Ascending aorta (tissue), 2 donors: ENCODE measurements at places on chromosomes 6 and 20. TPM values are rescaled to one million over a fixed set of nuclear protein-coding genes. Genes with fewer than 3 reads are reported as not detected.

DNA sequence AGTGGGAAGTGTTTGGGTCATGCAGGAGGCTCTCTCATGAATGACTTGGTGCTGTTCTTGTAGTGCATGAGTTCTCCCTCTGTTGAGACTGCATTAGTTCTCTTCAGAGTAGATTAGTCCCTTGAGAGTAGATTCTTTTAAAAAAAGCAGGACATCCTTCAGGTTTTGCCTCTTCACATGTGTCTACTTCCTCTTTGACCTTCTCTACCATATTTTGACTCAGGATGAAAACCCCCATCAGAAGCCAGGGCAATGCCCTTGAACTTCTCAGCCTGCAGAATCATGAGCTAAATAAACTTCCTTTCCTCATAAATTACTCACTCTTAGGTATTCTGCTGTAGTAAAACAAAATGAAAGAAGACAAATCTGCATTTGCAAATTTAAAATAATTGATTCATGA, 170.3 kb downstream of the CD109 start:
- no peak for DNase-seq
- no peaks in the 10 kb centered on the region for H3K36me3 ChIP-seq
- no peak overlapping the region for H3K27ac ChIP-seq
- no peak overlapping the region for H3K4me3 ChIP-seq

GRCh38 chr6:84172574-84172973, 54.9 kb downstream of the CEP162 start:
- no peak for DNase-seq
- H3K36me3 ChIP-seq, result peaks cover 23% of the 10 kb centered on the region
- no peak overlapping the region for H3K4me3 ChIP-seq
- H3K27ac ChIP-seq, result no peak overlapping the region

DNA sequence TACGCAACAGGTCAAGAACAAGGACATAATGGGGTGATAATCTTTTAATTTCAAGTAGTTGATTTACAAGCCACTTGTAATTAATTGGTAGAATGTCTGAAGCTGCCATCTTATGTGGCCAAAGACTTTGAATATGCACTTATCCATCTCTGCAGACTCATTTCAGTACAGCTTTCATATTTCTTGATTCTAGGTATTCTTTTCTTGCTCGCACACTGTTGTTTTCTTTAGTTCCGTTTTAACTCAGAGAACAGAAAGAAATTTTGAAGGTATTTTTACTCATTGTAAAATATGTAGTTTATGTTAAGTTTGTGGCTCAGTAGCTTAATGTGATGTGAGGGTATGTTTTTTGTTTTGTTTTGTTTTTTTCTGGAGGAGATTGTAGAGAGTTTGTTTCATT, 73.9 kb downstream of the UBR2 start:
- peaks cover 75% of the 10 kb centered on the region for H3K36me3 ChIP-seq
- no peaks in the 10 kb centered on the region for H3K4me1 ChIP-seq
- DNase-seq, result no peak
- no peak overlapping the region for H3K27ac ChIP-seq
- no peak overlapping the region for H3K4me3 ChIP-seq
- no peaks in the 10 kb centered on the region for H3K27me3 ChIP-seq

- H3K4me3 ChIP-seq, result no peak overlapping the region
- DNase-seq, result no peak
- no peak overlapping the region for H3K27ac ChIP-seq
- H3K4me1 ChIP-seq, result no peaks in the 10 kb centered on the region
- no peaks in the 10 kb centered on the region for H3K36me3 ChIP-seq
Observed at GRCh38 chr20:16209357-16209756, 363.9 kb downstream of the KIF16B start.

GRCh38 chr6:15506066-15506465, 156.8 kb downstream of the DTNBP1 start:
- no peak for DNase-seq
- H3K27me3 ChIP-seq, result no peaks in the 10 kb centered on the region
- H3K4me3 ChIP-seq, result no peak overlapping the region
- H3K36me3 ChIP-seq, result peaks cover 17% of the 10 kb centered on the region
- H3K27ac ChIP-seq, result no peak overlapping the region
- peaks cover 18% of the 10 kb centered on the region for H3K4me1 ChIP-seq

- DNase-seq, result peak; percentile 93
- H3K4me3 ChIP-seq, result peak within 1 kb of the TSS; percentile 83
- H3K36me3 ChIP-seq, result no peaks in the 10 kb centered on the region
- H3K27ac ChIP-seq, result peak within 1 kb of the TSS; percentile 74
- H3K4me1 ChIP-seq, result no peaks in the 10 kb centered on the region
Observed at GRCh38 chr6:111873178-111874024, at the start of gene FYN. FYN (minus strand) TSS chr6:111873452; CDS start chr6:111720051, 153,401 bp downstream.

GRCh38 chr6:17116117-17116440, 14.2 kb downstream of the STMND1 start:
- no peak overlapping the region for H3K27ac ChIP-seq
- no peaks in the 10 kb centered on the region for H3K4me1 ChIP-seq
- H3K36me3 ChIP-seq, result no peaks in the 10 kb centered on the region
- no peak for DNase-seq
- no peak overlapping the region for H3K4me3 ChIP-seq

DNA sequence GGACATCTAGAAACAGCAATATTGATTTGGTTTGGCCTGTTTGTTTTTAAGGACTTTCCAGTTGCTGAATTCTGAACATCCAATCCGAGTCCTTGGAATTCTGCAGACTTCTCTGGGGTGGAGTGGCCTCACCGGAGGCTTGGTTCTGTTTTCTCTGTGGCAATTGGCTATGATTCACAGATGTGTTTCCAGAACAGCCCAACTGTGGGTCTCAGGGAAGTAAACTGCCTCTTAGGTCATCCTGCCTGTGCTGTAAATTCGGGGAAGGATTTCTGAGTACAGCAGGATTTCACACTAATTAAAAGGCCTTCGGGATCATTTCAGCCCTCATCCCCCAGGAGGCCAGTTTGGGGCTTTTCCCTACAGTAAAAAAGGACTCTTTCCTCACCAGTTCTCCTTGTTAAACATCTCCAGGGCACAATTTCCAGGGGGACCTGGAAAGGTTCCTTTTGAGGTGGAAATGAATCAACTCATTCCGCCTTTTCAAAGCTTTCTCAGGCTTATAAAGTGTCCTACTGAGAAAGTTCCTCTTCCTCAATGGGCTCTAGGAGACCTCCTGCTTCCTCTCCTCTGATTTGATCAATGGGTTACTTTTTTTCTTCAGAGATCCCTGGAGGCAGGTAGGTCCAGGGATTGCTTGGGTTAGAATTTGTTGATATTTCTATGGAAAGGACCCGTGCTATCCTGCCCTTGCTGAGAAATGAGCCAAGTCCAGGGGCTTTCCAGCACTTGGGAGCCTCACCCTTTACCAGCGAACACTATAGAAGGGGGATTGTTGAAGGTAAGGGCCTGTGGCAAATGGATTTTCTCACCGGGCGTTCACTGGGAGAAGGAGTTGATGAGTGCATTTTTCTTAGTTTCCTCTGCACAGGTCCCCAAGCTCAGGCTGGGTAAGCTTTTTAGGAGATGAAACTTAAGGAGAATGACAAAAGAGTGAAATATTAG, 114.6 kb downstream of the CLIC5 start:
- no peaks in the 10 kb centered on the region for H3K36me3 ChIP-seq
- DNase-seq, result no peak
- H3K4me1 ChIP-seq, result no peaks in the 10 kb centered on the region
- H3K27ac ChIP-seq, result no peak overlapping the region

GRCh38 chr20:4585104-4585753, 136.5 kb upstream of the PRND start:
- no peak for DNase-seq
- H3K4me1 ChIP-seq, result no peaks in the 10 kb centered on the region
- no peak overlapping the region for H3K27ac ChIP-seq
- H3K36me3 ChIP-seq, result no peaks in the 10 kb centered on the region
- no peak overlapping the region for H3K4me3 ChIP-seq

DNA sequence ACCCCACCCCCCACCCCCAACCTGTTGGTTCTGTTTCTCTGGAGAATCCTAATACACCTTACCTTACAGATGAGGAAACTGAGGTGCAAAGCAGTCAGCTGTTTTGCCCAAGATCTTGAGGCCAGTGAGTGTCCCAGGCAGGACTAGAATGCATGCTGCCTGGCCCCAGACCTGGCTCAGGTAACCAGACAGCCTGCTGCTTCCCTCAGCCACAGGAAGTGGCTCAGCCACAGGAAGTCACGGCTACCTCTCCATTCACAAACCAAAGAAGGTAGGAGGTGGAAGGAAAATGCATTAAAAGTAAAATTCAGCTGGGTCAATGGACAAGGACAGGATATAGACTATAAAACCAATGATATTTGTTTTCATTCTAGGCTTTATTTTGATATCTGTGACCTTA, 517.6 kb downstream of the CD83 start:
- H3K27me3 ChIP-seq, result no peaks in the 10 kb centered on the region
- H3K36me3 ChIP-seq, result no peaks in the 10 kb centered on the region
- DNase-seq, result no peak
- H3K4me3 ChIP-seq, result no peak overlapping the region
- no peaks in the 10 kb centered on the region for H3K4me1 ChIP-seq

DNA sequence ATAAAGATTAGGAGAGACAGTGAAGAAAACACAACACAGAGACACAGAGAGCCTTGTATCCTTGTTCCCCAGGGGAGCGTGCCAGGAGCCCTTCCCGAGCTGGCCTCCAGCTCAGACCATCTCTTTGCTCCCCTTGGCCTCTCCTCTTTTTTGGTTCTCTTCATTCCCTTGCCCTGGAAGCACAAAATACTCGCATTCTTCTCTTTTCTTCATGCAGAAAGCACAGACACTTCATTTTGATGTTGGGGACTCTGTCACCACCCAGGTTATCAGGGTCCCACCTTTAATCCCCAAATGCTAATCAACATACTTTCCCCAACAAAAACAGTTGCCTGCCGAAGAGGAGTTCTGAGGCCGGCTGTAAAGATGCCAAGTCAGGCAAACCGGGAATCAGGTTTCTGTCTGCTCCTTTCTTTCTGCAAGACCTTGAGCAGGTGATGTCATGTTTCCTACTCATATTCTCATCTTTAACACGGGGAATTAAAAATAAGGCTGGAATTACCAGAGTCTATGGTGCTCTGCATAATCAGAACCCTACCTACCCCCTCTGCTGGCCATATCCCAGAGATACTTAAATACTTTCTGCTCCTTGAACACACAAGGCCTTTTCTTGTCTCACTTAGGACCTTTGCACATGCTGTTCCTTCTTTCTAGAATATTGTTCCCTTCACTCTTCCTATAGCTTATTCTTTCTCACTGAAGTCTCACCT, 21.7 kb downstream of the TGM6 start:
- no peak overlapping the region for H3K4me3 ChIP-seq
- H3K36me3 ChIP-seq, result no peaks in the 10 kb centered on the region
- H3K27me3 ChIP-seq, result no peaks in the 10 kb centered on the region

GRCh38 chr20:25178563-25179438, 16.7 kb upstream of the ENTPD6 start:
- peaks cover 4% of the 10 kb centered on the region for H3K4me1 ChIP-seq
- H3K36me3 ChIP-seq, result no peaks in the 10 kb centered on the region
- no peaks in the 10 kb centered on the region for H3K27me3 ChIP-seq
- H3K27ac ChIP-seq, result peak overlapping the region; percentile 9
- DNase-seq, result no peak
- no peak overlapping the region for H3K4me3 ChIP-seq

DNA sequence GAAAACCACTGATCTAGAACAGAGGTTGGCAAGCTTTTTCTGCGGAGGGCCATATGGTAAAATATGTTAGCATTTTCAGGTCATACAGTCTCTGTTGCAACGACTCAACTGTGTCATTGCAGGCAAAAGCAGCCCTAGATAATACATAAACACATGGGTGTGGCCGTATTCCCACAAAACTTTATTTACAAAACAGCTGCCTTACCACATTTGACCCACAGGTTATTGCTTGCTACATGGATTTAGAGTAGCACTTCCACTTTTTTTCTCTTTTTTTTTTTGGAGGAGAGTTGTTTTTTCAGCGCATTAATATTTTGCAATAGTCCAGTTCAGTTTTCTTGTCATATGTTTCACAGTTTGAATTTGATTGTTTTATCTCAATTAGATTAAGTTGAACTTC, 2.5 kb upstream of the IGF2R start:
- DNase-seq, result no peak
- H3K36me3 ChIP-seq, result no peaks in the 10 kb centered on the region
- no peaks in the 10 kb centered on the region for H3K4me1 ChIP-seq
- H3K27ac ChIP-seq, result no peak overlapping the region
- no peak overlapping the region for H3K4me3 ChIP-seq

DNA sequence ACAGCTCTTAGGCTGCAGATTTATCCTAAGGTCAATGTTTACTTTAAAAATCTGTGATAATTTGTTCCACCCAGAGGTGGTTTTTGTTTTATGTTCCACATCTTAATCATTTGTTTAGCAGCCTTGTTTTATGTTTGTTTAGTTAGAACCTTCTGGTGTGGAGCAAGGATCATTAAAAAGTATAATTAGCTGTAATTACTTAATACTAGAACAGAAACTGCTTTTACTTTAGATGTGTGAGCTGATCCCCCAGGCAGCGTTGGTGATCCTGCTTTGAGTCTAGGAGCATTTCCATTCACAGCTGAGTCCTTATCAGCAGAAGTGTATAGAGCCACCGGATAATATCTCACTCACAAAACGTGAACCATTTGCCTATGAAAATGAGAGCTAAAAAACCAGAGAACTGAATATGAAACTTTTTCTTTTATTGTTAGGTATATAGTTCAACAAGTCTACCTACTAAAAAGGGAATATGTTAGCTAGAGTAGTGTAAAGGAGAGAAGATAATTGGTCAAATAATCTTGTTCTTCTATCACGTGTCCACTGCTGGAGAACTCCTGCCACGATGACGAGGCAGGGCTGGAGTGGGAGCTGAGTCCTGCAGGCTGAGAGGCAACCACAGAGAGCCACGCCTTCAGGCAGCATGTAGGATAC, 78.5 kb downstream of the TRMT11 start:
- no peak overlapping the region for H3K27ac ChIP-seq
- H3K4me3 ChIP-seq, result no peak overlapping the region
- no peaks in the 10 kb centered on the region for H3K27me3 ChIP-seq
- no peaks in the 10 kb centered on the region for H3K4me1 ChIP-seq
- no peaks in the 10 kb centered on the region for H3K36me3 ChIP-seq
- DNase-seq, result no peak

- no peak overlapping the region for H3K4me3 ChIP-seq
- no peaks in the 10 kb centered on the region for H3K36me3 ChIP-seq
- H3K27ac ChIP-seq, result no peak overlapping the region
- H3K4me1 ChIP-seq, result no peaks in the 10 kb centered on the region
Observed at GRCh38 chr20:8788831-8789230, 280.1 kb upstream of the PLCB4 start.

- no peaks in the 10 kb centered on the region for H3K36me3 ChIP-seq
- DNase-seq, result no peak
- H3K27ac ChIP-seq, result peak overlapping the region; percentile 96
Observed at GRCh38 chr6:125750692-125751333, 1.4 kb downstream of the HEY2 start.

DNA sequence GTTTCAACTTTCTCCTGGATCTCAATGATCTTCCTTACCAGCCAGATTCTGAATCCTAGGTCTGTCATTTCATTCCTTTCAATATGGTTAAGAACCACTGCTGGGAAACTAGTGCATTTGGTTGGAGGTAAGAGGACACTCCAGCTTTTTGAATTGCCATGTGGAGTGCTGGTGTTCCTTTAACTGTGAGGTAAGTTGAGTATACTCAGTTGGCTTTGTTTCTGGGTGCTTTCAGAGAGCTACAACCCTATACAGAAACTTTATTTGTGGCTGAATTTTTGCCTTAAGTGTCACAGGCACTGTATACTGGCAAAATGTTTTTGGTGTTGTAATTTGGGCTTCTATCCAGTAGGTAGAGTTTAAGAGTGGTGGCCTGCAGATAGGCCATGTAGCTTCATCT, 175.8 kb downstream of the TBC1D32 start:
- H3K27me3 ChIP-seq, result no peaks in the 10 kb centered on the region
- H3K36me3 ChIP-seq, result no peaks in the 10 kb centered on the region
- H3K27ac ChIP-seq, result no peak overlapping the region
- DNase-seq, result no peak

The KCNK15 gene
- total RNA-seq, result 62.6 TPM

The SLC22A1 gene
- not detected for total RNA-seq

The C2 gene
- total RNA-seq, result 18.6 TPM

The SLC35A1 gene
- total RNA-seq, result 7.9 TPM
